ENCODE measurements at places on chromosomes 11 and 22. TPM values are rescaled to one million over a fixed set of nuclear protein-coding genes. Genes with fewer than 3 reads are reported as not detected.
A peak's percentile ranks its signal among the peaks of the same experiment; 100 is the strongest.

DNA sequence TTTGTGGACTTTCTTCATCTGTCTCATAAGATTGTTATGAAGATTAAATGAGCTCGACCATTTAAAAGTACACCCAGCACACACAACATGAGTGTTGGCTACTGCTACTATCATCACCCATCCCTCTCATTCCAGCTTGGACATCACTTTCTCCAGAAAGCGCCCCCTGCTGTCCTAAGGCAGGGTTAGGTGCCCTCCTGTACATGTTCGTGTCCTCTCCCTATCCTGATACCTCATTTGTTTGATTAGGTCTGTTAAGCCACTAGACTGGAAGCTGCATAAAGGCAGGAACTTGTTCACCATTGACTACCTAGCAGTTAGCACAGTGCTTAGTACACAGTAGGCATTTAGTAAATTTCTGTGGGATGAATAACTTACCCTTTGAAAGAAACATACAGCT lies 85.5 kb downstream of the ENTHD1 start:
- DNase-seq: no peak

Gene FIBIN
- polyA plus RNA-seq: 15.2 TPM

Gene FXYD2
- polyA plus RNA-seq: 2.1 TPM

DNA sequence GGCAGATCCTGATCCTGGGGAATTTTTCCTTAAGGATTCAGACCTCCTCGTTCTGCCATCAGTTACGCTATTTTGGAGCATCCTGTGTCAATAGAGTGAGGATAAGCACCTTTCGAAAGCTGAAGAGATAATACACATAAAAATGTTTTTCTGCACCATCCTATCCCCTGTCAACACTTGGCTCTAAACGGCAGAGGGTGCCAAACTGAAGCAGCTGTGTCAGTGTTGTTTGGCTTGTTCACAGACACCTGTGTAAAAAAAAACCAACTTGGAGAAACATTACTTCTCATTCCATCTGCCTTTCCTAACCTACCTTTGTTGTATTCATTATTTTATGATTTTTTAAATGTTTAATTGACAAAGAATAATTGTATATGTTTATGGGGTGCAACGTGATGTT lies 417.0 kb upstream of the DDI1 start:
- no peak for DNase-seq

DNA sequence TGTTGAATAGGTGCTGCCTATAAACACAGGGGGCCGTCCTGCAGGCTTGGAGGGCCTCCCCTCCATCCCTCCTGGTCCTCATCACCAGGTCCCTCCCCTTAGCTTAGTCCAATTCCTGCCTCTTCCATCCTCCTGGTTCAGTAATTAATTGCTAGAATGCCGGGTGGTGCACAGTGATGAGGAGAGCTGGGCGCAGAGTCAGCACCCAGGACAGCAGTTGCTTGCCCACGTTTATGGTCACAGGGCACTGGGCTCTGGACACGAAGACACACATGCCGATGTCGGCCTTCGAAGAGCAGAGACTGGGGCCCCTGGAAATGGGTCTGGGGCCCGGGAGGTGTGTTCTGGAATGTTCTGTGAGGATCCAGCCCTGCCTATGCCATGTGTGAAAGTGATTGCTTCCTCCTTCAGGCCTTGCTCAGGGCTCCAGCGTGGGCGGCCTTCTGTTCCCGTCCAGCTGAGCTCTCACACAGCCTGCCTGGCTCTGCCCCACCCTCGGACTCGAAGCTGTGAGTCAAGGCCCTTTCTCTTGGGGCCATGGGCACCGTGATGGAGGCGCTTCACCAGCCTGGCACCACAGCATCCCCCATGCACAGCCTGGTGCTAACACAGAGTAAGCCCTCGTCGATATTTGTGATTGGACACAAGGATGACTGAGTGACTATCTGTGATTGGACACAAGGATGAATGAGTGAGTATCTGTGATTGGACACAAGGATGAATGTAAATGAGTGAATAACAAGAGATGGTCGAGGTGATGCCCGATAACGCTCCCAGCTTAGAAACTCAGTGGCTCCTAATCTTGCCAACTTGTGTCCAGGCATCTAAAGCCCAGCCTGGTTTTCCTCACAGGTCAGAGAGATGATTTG lies 884.7 kb downstream of the BRD1 start:
- no peak for DNase-seq

- peak; percentile 47 for DNase-seq
Measured at GRCh38 chr11:72231396-72232259, 7.1 kb downstream of the INPPL1 start.

DNA sequence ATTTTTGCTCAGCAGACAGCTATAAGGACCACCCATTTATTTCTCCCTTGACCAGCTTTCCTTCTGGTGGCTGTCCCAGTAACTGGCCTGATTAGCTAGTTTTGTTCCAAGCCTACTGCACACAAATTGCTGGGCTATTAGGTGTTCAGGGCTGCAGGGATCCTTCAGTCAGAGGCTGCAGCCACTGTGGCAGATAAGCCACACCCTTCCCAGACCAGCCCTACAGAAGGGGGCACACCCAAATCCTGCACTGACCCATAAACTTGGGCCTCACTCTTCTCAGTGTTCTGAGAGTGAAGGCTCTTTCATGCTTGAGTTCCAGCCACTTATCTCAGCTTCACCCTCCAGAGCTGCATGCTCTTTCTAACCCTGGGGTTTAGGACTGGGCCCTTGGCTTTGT lies 200.0 kb downstream of the AASDHPPT start:
- no peak for DNase-seq

Gene MYEOV
- not detected for polyA plus RNA-seq

DNA sequence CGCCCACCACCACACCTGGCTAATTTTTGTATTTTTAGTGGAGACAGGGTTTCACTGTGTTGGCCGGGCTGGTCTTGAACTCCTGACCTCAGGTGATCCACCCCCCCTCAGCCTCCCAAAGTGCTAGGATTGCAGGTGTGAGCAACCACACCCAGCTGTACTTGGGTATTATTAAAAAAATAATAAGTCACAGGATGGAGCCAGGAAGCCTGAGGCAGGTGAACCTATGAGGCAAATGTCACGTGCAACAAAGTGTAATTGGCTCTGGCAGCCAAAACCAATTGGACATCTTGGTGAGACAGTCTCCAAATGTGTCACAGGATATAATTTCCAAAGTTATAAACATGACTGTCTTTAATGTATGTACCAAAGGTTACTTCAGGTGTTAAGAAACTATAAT lies 24.0 kb upstream of the MALAT1 start:
- DNase-seq: peak; percentile 14

GRCh38 chr22:27866135-27867084 lies 52.6 kb downstream of the PITPNB start:
- peak; percentile 58 for DNase-seq

Gene RIBC2
- 0.16 TPM for polyA plus RNA-seq

Gene SYT12
- 0.18 TPM for polyA plus RNA-seq

Gene HTR3A
- polyA plus RNA-seq: 0.09 TPM

GRCh38 chr11:114914231-114915005 lies 236.1 kb downstream of the NXPE2 start:
- no peak for DNase-seq

- DNase-seq: no peak
Measured at GRCh38 chr11:57763568-57763967, 2.0 kb downstream of the CTNND1 start.

DNA sequence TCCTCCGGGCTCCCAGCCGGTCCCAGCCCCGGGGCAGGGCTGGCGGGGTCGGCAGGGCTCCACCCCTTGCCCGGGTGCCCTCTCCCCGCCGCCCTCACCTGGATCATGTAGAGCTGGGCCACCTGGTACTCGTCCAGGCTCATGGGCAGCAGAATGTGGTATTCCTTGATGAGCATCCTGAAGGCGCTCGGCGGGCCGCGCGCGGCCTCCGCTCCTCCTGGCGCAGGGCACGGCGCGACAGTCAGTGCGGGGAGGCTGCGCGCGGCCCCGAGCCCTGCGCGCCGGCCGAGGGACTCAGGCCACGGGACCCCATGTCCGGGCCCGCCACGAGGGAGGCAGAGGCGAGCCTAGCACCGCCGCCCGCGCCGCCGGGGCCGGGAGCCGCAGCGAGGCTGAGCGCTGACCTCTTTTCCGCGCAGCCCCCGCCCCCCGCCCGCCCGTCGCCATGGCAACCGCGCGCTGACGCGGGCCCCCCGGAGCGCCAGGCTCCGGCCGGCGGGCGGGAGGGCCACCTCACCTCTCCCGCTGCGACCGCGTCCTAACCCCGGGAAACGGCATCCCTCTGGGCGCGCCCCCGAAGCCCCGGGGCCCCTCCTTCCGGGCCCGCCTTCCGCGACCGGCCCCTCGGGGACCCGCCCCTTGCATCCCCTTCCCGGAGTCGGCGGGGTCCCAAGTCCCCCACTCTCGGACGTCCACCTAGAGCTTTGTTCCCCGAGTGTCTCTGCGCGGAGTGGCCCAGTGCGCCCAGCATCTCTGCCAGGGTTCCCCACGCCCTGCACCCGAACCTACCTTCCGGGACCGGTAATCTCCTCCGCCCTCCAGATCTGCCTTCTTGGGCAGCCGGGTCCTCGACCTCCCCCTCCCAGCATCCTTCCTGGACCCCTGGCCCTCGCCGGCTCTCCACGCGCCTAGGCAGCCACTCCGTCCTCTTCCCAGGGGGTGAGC lies 886 bp downstream of the PITPNM1 start:
- DNase-seq: peak; percentile 74

- DNase-seq: no peak
Measured at GRCh38 chr22:32219026-32219425, 14.2 kb upstream of the RFPL2 start.
